Amniotic stem cell (primary cell): ENCODE measurements at places on chromosomes 7 and 10.

GRCh38 chr7:1144269-1144771 is 15.7 kb downstream of the ZFAND2A start:
- DNase-seq: no peak

DNA sequence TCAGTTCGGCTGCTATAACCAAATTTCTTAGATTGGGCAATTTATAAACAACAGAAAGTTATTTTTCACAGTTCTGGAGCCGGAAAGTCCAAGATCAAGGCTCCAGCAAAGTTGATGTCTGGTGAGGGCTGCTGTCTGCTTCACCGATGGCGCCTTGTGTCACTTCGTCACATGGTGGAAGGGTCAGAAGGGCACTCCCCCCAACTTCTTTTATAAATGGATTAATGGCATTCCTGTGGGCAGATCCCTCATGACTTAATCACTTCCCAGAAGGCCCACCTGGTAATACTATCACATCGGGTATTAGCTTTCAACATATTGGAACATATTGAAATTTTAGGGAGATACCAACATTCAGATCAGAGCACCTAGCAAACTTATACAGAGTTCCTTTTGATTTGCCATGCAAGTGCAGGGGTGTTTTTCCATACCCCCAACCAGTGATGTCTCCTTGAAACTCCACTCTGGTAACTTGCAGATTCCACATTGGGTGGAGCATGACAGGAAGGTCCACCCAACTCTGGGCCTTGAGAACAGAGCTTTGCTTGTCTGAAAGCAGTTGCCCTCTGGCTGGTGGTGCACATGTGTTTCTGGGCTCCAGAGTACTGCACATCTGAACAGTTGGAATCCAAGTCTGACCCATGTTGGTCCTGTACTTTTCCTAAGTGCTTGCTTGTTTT is 85.1 kb upstream of the KMT2E start:
- DNase-seq: no peak

GRCh38 chr10:9291081-9291480 is 1236.6 kb downstream of the GATA3 start:
- no peak for DNase-seq

DNA sequence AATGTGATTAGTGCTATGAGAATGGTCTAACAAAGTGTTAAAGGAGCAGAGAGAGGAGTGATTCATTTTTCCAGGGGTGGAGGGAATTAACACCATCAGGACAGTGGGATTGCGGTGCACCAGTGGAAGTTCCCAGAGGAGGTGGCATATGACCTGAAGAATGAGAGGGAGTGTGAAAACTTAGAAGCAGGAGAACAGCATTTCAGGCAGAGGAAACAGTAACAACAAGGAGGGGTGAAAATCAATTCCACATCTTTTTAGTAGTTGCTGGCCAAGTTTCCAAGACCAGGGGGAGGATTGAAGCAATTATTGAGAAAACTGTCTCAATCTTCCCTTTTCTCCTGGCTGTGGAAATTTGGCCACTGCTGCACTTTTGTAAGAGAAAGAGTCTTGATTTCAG is 23.7 kb upstream of the CCDC172 start:
- no peak for DNase-seq

GRCh38 chr10:2929480-2930258 is 137.7 kb upstream of the PFKP start:
- DNase-seq: no peak

GRCh38 chr7:70632400-70632799 is 499.5 kb upstream of the GALNT17 start:
- DNase-seq: no peak
